ENCODE measurements at places on chromosomes 6 and 20.

- DNase-seq = no peak
Observed at GRCh38 chr20:37453836-37454235, 67.2 kb upstream of the NNAT start.

DNA sequence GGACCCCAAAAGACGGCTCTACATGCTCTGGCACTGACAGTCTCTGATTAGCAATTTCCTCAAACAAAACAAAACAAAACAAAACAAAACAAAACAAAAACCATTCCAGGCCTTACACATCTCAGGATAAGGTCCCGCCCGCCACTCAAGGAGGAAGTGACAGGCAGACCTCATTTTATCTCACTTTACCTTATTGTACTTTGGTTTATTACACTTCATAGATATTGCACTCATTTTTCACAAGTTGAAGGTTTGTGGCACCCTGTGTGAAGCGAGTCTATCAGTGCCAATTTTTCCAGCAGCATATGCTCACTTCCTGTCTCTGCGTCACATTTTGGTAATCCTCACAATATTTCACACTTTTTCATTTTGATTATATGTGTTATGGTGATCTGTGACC is 15.2 kb downstream of the ZBP1 start:
- DNase-seq = no peak

- DNase-seq = no peak
Observed at GRCh38 chr6:141303907-141304306, 828.8 kb upstream of the GJE1 start.

DNA sequence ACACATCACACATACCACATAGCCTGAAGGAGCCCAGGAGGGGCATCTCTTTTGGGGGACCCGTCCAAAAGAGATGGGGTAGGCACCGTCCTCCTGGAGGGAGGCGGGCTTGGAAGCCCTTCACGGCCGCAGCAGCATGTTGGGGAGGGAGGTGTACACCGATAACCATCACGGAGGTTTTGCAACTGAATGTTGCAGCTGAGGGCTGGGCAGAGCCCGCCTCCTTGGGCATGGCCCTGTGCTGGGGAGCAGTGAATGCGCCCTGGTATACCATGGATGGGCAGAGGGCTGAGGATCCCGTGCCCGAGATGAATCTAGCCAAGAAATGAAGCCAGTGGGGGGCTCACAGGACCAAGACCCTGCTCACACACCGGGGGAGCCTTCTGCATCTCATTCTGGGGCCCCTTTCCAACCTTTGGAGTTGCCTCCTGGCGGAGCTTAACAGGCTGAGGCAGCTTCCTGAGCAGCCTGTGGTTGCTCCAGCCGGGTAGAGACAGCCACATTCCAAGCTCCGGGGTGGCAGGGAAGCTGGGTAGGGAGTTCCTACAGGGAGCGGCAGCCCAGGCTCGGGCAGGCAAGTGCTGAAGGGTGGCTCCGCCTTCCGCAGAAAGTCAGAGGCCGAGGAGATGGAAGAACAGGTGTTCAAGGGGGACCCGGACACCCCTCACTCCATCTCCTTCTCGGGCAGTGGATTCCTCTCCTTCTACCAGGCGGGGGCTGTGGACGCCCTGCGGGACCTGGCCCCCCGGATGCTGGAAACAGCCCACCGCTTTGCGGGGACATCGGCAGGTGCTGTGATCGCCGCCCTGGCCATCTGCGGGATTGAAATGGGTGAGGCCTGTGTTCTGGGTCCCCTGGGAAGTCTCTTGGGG is at the start of gene PNPLA1:
PNPLA1 (plus strand) TSS at position 227 of the 872 bp plus-strand sequence; CDS start at position 627, 400 bp downstream.
- DNase-seq = no peak

DNA sequence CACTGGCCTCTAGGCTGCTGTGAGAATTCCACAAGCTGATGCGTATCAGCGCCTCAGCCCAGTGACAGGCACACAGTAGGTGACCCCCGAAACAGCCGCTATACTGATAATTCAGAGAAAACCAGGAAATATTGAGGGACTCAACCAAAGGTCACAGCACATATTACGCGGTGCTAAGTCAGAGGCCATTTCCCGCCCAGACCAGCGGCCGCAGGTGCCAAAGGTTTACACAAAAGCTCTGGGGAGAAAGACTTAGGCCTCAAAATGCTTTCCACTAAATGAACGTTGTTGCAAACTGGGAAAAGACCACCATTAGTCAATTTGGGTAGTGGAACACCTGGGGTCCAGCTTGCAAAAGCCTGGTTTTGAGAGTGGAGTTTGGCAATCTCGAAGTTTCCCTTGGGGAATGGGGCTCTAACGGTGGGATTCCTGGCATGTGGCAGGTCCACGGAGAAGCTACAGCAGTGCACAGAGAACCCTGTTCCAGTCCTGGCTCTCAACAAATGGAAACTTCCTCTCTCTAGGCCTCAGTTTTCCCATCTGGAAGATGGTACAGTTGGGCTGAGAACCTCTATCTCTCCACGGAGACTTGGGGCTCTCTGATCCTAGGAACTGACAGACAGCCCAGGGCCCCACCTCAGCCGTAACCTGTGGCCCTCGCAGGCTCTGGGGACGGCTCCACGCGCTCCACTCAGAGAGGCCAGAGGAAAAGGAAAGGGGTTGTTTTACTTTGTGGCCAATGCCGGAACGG is 4.7 kb downstream of the NOL4L start:
- DNase-seq = no peak

Measured in dermis microvascular lymphatic vessel endothelial cell (primary cell).